ENCODE measurements at places on chromosomes 2 and 18.

- ATAC-seq, result no peak
These were observed 283.0 kb downstream of the RND3 start for GRCh38 chr2:150204451-150204850.

DNA sequence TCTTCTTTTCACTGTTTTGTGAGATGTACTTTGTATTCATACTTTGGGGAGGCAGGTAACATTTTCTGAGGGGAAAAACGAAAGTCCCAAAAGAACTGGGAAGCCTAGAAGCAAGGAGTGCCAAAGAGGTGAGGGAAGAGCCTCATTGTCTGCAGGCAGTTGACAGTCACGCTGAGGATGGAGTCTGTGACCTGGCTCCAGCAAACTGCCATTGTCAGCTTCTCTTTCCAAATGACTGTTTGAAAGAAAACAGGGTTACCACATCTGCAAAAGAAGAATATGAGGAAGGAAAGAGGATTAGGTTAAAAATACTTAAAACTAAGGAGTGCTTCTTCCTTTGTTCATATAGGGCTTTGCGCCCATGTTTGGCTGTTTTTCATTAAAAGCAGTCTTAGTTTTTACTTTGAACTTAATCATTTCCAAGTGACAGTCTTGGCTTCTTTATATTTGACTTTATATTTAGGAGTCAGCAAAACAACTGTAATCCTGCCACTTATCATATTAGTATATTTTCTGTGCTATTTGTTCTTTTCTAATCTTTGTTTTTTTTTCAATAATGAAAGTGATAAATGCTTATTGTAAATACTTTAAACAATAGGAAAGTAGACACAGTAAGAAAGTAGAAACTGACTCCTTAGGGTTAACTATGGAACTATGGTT is 35.0 kb downstream of the CERS6 start:
- no peak for ATAC-seq

DNA sequence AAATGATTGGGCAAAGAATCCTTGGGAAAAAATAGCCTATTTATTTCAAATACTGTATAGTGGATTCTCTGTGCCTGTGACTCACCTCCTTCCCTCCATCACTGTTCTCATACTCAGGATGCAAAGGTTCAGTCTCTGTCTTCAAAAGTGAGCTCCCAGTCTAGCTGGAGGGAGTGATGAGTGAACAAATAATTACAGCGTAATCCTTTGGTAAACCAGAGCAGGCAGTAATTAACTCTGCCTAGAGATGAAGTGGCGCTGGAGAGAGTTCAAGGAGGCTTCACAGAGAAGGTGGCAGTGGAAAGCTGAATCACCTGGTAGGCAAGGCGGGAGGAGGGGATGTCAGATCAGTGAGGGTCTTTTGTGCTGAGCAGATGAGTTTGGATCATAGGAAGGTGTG is 6.5 kb downstream of the DGUOK start:
- ATAC-seq, result no peak

GRCh38 chr18:13252686-13253410 is 34.3 kb downstream of the LDLRAD4 start:
- ATAC-seq, result no peak

DNA sequence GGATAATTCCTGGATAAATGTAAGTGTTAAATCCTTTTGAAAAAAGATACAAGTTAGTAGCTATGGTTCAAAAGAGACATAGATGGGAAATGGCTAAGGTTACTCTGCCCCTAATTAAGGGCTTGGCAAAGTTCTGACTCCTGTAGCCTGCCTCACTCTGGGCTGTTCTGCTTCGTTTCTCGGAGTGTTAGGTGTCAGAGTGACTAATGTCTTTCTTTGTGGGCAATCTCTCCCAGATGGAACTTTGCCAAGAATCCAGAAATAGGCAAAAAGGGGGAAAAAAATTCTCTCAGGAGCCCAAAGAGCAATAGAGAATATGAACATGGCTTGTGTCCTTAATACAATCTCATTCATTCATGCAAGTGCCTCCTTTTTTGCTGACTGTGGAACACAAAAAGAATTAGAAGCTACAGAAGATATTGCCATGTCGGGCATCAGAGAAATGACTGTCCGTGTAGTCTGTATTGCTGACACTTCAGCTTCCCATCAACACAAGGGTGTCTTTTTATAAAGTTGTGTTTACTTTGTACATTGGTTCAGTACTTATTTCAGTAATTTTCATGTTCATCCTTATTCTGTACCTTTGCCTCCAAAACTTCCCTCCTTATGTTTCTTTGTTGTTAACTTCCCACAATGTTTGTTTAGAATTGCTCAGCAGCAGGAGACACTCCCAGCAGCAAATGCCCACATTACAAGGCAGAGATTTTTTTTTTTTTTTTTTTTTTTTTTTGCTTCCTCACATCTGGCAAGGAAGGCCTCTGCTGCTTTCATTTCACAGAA is 134.0 kb downstream of the FTCDNL1 start:
- no peak for ATAC-seq

DNA sequence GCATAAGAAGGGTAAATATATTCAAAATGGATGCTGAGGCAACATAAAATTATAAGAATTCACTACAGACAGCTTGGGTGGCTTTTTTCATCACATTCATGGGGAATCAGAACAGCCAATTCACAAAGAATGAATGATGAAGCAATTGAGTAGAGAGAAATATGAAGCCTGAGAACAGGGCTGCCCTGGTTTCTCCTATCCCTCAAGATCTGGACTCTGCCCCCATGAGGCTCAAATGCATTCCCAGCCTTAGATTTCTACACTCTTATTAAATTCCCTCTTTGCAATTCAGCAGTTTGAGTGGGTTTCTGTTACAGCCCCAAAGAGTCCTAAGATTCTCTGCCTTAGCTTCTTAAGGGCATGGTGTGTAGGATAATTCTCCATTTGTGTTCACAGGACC is 172.5 kb downstream of the MAIP1 start:
- no peak for ATAC-seq

DNA sequence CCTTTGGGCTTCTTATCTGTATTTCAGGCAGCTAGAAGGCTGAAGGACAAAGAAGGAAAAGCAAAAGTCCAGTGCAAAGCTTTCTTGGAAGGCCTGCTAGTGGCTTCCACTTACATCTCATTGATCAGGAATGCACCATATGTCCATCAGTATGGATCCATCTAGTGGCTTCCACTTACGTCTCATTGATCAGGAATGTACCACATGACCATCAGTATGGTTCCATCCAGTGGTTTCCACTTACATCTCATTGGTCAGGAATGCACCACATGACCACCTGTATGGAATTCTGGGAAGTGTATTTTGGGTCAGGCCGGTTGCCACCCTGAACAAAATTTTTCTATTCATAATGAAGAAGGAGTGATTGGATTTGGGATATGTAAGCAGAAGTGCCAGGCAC is 70.6 kb downstream of the LYPD6 start:
- ATAC-seq, result no peak

DNA sequence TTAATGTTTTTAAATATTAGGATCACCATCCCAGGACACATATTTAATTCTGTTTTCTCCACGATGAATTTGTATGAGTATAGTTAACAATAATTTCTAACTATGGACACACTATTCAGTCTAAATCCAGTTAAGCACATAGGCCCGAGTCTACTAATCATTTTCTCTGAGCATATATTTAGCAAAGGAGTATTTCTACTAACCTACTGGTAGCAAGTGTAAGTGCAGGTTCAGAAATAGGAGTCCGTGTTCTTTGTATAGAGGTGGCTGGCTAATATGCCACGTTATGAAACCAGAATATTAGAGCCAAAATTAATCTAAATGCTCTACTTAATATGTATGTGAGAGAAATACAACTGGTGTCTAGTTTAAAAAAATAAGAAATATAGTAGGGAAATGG is 416.6 kb upstream of the NXPH2 start:
- ATAC-seq, result no peak

DNA sequence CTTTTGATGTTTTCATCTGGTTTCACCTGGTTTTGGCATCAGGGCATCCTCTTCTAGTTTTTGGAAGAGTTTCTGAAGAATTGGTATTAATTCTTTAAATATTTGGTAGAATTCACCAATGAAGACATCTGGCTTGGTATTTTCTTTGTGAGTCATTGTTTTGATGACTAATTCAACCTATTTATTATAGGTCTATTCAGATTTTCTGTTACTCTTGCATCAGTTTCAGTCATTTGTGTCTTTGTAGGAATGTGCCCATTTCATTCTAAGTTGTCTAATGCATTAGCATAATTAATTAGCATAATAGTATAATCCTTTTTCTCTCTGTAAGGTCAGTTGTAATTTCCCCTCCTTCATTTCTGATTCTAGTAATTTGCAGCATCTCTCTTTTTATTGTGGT is 8.0 kb downstream of the GNLY start:
- ATAC-seq, result no peak

GRCh38 chr2:85545780-85546240 is 6.8 kb downstream of the MAT2A start:
- ATAC-seq, result no peak

DNA sequence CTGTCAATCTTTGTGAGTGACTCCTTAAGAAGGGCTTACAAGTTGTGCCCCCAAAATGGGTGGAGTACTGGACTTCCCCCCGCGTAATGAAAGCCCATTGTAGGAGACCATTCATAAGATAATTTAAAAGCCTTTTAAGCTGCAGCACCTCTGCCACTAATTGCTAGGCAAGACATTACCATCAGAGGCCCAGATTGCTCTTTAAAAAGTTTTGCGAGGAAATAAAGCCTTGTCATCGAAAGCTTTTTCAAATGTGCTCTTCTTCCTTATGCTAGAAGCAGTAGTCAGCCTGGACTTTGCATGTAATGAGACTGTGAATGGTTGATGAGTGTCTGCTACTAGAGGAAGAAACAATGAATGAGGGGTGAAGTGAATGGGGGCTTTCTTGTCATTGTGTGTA is 345.3 kb upstream of the CDH2 start:
- ATAC-seq, result no peak

- no peak for ATAC-seq
These were observed 148.3 kb downstream of the AQP4 start for GRCh38 chr18:26717123-26717719.

DNA sequence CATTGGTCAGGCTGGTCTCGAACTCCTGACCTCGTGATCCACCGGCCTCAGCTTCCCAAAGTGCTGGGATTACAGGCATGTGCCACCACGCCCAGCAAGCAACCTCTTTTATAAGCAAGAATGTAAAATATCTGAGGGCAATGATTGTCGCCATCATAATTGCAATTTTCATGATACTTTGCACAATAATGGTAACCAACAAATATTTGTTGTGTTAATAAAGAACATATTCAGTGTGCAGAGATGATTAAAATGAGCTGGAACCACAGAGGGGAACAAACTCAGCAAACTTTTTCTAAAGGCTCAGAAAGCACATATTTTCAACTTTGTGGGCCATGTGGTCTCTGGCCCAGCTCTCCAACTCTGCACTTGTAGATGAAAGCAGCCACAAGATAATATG is 115.2 kb upstream of the SIX2 start:
- ATAC-seq, result no peak

DNA sequence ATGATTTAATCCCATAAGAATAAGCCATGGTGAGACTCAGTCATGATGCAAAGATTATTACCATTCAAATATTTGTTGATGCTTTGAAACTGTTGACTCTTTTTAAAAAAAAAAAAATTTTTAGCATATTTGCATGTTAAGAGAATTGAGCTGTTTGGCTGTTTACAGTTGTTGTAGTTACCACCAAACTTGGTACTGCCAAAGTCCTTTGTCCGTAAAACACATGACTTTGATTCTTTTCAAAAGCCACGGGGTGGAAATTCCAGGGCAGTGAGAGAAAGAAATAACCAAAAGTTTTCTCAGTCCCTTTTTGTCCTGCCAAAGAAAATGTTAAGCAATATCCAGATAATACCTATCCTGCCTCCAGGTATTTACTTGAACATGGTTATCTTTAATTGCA is 474.8 kb downstream of the METTL4 start:
- ATAC-seq, result no peak

DNA sequence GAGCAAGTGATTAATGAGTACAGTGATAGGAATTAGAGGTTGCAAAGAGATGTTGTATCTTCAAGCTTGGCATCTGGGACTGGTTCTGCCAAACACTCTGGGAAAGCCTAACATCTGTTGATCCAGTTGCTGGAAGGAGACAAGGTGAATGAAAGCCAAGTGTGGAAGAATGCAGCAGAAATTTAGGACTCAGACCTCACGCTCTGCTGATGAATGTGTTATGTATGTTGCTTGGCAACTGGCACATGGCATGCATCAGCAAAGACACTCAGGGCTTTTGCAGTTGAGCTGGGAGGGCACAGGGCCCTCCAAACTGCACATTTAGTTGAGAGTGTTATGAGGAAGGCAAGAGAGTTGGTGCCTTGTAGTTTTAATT is 105.5 kb downstream of the COLEC12 start:
- ATAC-seq, result peak; percentile 79

DNA sequence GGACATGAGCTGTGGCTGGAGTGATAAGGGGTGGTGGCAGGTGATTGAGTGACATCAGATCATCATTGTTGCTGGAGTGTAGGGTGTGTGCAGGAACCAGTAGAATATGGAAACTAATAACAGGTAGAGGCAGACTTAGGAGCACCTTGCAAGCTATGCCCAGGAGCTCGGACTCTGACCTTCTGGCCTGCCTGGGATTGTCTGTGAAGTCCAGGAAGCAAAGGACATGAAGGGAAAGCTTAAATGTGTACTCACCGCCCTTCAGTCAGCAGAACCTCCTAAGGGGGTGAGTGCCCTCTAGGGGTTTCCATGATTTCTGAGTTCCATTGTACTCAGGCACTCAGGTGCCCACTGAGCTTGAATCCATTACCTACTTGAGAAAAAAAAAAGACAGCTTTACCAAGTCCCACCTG is 104.2 kb downstream of the CRIM1 start:
- peak; percentile 33 for ATAC-seq

DNA sequence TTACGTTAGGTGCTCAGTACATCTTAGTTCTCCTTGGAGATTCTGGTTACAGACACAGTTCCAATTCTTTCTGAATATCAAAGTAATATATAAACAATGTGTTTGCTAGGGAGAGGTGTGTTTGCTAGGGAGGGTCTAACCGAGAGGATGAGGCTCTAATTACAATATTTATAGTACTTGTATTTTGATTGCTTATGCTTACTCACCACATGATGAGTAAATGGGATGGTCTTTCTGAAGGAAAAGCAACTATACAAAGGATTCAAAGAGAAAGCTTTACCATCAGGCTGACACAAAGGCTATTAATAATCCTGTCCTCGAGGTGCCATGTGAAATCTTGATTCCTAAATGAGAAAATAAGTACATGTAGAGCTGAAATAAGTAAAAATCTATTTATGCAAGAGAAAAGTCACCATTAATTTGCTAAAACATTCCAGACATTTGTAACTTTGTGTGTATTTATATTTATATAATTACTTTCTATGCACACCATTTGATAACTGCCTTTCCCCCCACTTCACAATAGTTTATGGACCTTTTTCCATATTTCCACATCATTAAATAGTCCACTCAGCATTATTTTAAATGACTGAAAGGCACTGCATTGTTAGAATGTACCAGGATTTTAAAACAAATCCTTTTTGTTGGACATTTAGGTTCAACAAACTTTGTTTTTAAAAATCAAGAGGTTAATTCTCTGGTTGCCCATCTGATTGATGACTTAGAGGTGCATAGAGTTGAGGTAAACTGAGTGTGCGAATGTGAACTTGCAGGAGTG is 94.5 kb upstream of the FN1 start:
- ATAC-seq, result no peak

- ATAC-seq, result no peak
These were observed 146.5 kb downstream of the PKP4 start for GRCh38 chr2:158603205-158603604.

- no peak for ATAC-seq
These were observed 13.3 kb upstream of the CNNM3 start for GRCh38 chr2:96802721-96803120.

- ATAC-seq, result no peak
These were observed at the start of gene DCC for GRCh38 chr18:52339891-52340371. DCC (plus strand) TSS chr18:52340197; CDS start chr18:52340788, 591 bp downstream.

GRCh38 chr2:240434728-240435456 is 571 bp upstream of the GPC1 start:
- peak; percentile 92 for ATAC-seq

GRCh38 chr2:150438654-150439053 is 48.8 kb downstream of the RND3 start:
- ATAC-seq, result no peak
